ENCODE measurements at places on chromosomes 12 and 14. TPM values are rescaled to one million over a fixed set of nuclear protein-coding genes. Genes with fewer than 3 reads are reported as not detected.

- H3K4me3 ChIP-seq, result no peak overlapping the region
- no peak for DNase-seq
- H3K27ac ChIP-seq, result no peak overlapping the region
- H3K4me1 ChIP-seq, result no peaks in the 10 kb centered on the region
Observed at GRCh38 chr12:82723093-82723492, 36.4 kb downstream of the TMTC2 start.

- H3K4me3 ChIP-seq, result no peak overlapping the region
- no peaks in the 10 kb centered on the region for H3K36me3 ChIP-seq
- H3K27me3 ChIP-seq, result no peaks in the 10 kb centered on the region
- H3K4me1 ChIP-seq, result no peaks in the 10 kb centered on the region
- no peak for DNase-seq
Observed at GRCh38 chr14:88750945-88751344, 41.8 kb downstream of the EML5 start.

DNA sequence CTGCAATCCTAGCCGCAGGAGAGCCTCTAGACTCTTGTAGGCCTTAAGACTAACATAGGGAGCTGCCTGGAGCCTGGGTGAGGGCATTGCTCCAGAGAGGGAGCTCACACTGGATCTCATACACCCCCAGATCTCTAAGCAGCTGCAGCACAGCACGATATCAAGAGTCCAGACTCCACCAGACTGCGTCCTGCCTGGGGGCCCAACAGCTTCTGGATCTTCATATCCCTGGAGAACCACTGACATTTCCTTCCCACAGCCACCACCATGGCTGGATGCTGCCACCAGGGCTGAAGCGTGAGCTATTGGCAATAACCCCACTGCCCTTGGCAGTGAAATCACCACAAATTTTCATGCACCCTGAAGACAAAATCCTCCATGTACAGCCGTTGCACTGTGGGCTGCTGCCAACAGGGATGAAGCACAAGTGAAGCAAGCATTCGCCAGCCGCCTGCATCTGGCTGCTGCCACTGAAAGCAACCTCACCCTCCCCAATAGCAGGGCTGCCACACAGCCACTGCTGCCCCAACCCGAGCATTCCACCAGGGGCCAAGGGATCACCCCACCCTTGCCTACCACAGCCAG is 28.2 kb downstream of the CACNA2D4 start:
- no peaks in the 10 kb centered on the region for H3K36me3 ChIP-seq
- H3K4me3 ChIP-seq, result no peak overlapping the region
- no peak for DNase-seq
- H3K27ac ChIP-seq, result no peak overlapping the region
- H3K4me1 ChIP-seq, result peaks cover 4% of the 10 kb centered on the region
- no peaks in the 10 kb centered on the region for H3K27me3 ChIP-seq

DNA sequence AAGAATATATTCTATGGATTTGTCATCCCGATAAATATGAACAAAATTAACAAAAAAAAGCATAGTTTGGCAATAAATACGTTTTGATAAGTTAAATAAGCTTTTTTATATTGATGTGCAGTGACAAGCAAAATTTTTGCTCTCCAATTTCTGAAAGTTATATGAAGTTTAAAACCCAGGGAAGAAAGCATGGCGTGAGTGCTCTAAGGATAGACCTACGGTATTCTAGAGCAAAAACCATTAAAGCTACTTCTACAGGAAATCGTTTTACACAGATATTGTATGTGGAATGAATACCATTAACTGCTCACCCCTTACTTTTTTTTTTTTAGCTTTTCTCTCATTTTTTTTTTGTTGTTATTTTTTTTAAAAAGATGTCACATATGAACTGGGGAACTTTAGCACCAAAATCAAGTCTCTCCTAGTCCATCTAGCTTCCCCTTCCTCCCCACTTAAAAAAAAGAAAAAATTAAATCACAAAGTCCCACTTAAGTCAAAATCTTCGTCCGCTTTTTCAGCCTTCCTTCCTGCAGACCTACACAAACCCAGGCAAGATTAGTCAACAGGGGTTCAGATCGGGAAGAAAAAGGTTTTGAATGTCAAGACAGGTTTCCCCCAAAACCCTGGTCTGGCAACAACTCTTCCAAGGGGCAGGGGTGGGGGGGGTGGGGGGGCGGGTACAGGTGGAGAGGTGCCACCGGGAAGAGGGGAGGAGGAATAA is 4.4 kb downstream of the ZFP36L1 start:
- no peaks in the 10 kb centered on the region for H3K27me3 ChIP-seq
- H3K4me1 ChIP-seq, result peaks cover 33% of the 10 kb centered on the region
- DNase-seq, result no peak
- peak overlapping the region; percentile 86 for H3K27ac ChIP-seq

DNA sequence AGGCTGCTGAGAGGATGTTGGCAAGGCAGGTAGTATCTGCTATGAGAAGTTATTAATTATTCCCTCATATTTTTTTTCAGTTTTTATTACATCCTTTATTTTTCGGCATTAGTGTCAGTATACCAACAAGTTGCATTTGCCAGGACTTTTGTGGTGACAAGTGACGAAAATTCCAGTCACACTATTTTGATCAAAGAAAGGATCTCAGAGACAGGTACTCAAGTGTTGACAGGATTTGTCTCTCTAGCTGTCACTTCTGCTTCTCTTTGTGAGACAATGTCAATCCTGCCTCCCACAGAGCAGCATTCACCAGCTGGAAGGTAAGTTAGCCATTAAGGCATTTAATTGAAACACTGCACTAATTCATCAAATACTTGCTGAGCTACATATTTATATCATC is 18.0 kb upstream of the IFNG start:
- no peaks in the 10 kb centered on the region for H3K4me1 ChIP-seq
- no peak overlapping the region for H3K27ac ChIP-seq
- no peak for DNase-seq
- H3K4me3 ChIP-seq, result no peak overlapping the region

- H3K27ac ChIP-seq, result peak overlapping the region; percentile 78
- no peaks in the 10 kb centered on the region for H3K27me3 ChIP-seq
- DNase-seq, result peak; percentile 68
- no peak overlapping the region for H3K4me3 ChIP-seq
- H3K4me1 ChIP-seq, result peaks cover 18% of the 10 kb centered on the region
Observed at GRCh38 chr14:67943947-67944346, 124.4 kb downstream of the RAD51B start.

The ABCC9 gene
- total RNA-seq, result 16.5 TPM

The FSCB gene
- not detected for total RNA-seq

The ASCL1 gene
- not detected for total RNA-seq

Measured in stomach (tissue), 19 donors.